ENCODE measurements at places on chromosomes 5 and 9. TPM values are rescaled to one million over a fixed set of nuclear protein-coding genes. Genes with fewer than 3 reads are reported as not detected.

Gene UBE2QL1
- total RNA-seq = 0.52 TPM

Gene PCDHA6
- total RNA-seq = under 0.01 TPM

Gene CORO2A
- under 0.01 TPM for total RNA-seq

Gene KIF4B
- under 0.01 TPM for total RNA-seq

Gene SLC28A3
- not detected for total RNA-seq

Gene MEIKIN
- total RNA-seq = 0.52 TPM

Gene KCNMB1
- under 0.01 TPM for total RNA-seq

Gene NUTM2F
- not detected for total RNA-seq

Gene SEMA6A
- total RNA-seq = 43.8 TPM

All from skeletal muscle tissue (tissue), 5 donors.